ENCODE measurements at places on chromosomes 1 and 21. TPM values are rescaled to one million over a fixed set of nuclear protein-coding genes. Genes with fewer than 3 reads are reported as not detected.

The CCDC27 gene
- 0.14 TPM for polyA plus RNA-seq

The NR0B2 gene
- not detected for polyA plus RNA-seq

The KIFAP3 gene
- polyA plus RNA-seq: 39.9 TPM

The MXRA8 gene
- polyA plus RNA-seq: 73.1 TPM

GRCh38 chr1:21550866-21551475 is 41.7 kb downstream of the ALPL start:
- DNase-seq: no peak

DNA sequence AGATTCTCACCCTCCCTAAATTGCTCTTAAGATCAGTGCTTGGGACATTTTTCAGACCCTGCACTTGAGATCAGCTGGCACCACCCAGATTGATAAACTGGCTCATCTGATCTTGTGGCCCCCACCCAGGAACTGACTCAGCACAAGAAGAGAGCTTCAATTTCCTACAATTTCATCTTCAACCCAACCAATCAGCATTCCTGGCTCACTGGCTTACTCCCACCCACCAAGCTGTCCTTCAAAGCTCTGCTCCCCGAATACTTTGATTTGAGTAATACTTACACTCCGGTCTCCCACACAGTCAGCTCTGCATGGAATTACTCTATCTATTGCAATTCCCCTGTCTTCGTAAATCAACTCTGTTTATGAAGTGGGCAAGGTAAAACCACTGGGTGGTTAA is 461.9 kb upstream of the RGS18 start:
- DNase-seq: no peak

GRCh38 chr1:157138220-157139051 is at the start of gene ETV3:
Gene ETV3, minus strand, starts transcription at chr1:157138395. Its CDS starts 2,043 bp downstream, at chr1:157136352.
- peak; percentile 91 for DNase-seq

GRCh38 chr1:205441716-205442050 is 14.2 kb downstream of the BLACAT1 start:
- DNase-seq: no peak

DNA sequence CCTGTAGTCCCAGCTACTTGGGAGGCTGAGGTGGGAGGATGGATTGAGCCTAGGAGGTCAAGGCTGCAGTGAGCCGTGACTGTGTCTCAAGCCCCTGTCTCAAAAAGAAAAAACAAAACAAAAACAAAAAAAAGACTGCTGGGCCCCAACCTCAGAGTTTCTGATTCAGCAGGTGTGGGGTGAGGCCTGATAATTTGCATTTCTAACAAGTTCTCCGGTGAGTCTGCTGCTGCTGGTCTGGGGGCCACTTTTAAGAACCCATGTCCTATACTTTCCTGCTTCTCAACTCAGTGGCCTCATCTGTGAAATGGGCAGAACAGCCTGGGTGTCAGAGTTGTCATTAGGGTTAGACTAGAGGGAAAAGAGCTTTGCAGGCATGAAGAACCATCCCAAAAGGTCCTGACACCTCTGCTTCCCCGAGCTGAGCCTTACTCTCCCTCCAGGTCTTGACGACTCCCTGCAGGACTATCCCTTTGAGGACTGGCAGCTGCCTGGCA is 2.8 kb downstream of the CNKSR1 start:
- DNase-seq: no peak

GRCh38 chr1:54086754-54087153 is 33.3 kb downstream of the TCEANC2 start:
- no peak for DNase-seq
